GM04503 (cell line): ENCODE measurements at places on chromosomes 1 and 21.
A peak's percentile ranks its signal among the peaks of the same experiment; 100 is the strongest.

GRCh38 chr1:13514821-13515220 is 1.0 kb upstream of the LRRC38 start:
- DNase-seq: no peak

DNA sequence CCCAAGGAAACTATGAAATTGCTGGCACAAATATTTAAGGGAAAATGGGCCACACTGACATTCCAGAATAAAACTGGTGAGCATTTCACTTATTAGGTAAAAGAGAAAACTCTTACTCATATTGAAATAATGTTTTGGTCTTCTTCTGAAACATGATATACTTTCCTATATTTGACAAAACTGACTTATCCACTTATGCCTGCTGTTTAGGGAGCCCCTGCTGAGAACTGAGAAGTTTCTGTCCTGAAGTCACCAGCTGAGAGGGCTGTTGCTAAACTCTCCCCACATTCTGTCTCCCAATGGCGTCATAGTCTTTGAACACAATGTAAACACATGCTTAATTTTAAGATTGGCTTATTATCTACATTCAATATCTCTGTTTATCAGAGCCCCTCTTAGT is 46.8 kb upstream of the ZC3H11B start:
- no peak for DNase-seq

GRCh38 chr1:223110952-223111351 is 32.1 kb downstream of the TLR5 start:
- no peak for DNase-seq

DNA sequence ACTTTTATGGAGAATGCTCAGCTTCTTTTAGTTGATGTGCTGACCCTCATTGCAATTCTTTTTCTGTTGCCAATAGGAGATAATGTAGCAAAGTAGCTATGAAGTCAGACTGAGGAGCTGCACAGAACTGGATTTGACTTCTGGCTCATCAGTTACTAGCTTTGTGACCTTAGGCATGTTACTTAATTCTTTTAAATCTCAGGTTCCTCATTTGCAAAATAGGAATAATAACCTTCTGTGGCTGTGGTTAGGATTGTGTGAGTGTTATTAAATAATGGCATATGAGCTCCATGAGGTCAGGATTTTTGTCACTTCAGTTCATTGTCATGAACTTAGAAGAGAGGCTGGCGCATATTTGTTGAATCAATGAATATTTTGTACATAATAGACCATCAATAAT is 237.6 kb upstream of the SGIP1 start:
- no peak for DNase-seq

DNA sequence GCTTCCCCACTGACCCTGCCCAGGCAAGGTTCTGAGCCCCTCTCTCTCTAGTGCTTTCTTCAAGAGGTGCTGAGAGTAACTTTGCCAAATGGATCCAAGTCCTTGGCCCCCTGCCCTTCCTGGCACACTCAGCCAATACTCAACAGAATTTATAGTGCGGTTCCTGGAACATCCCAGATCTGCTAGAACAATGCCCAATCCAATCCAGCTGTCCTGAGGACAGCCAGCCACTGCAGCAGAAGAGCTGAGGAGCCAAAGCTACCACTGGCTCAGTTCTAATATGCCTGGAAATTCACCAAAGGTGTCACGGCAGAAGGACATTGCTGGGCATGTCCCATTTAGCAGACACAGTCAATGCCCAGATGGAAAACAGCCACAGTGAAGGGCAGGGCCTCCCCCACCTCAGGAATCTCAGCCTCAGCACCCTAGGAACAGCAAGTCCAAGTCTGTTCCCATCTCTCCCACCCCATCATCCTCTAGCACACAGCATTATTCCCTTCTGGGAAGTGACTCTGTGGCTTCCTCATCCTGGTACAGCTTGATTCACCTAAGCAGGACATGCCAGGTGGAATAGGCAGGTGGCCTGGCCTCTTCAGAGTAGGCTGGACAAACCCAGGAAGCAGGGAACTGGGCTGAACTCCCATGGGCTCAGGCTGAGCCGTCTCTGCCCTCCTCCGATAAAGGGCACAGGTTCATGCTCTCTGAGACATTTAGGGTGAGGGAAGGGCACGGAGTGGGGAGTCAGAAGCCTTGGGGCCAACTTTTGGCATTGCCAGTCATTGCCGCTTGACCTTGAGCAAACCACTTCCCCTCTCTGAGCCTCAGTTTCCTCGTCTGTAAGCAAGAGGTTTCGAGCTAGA is 24.6 kb downstream of the PMVK start:
- no peak for DNase-seq

DNA sequence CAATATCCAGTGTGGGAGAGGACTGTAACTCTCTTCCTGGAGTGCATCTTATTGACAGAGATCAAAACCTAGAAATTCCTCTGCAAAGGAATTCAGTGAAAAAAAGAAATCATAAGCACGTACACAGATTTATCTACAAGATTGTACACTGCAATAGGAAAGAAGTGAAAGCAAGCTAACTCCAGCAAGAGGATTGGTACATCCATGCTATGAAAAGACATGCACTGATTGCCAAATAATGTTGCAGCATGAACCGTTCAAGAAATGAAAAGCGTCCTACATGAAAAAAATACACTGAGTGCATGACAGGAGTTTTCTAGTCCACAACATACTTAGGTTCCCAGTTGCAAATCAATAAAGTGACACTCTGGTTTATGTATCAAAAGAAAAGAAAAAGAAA is 1.9 kb upstream of the MGST3 start:
- DNase-seq: no peak

DNA sequence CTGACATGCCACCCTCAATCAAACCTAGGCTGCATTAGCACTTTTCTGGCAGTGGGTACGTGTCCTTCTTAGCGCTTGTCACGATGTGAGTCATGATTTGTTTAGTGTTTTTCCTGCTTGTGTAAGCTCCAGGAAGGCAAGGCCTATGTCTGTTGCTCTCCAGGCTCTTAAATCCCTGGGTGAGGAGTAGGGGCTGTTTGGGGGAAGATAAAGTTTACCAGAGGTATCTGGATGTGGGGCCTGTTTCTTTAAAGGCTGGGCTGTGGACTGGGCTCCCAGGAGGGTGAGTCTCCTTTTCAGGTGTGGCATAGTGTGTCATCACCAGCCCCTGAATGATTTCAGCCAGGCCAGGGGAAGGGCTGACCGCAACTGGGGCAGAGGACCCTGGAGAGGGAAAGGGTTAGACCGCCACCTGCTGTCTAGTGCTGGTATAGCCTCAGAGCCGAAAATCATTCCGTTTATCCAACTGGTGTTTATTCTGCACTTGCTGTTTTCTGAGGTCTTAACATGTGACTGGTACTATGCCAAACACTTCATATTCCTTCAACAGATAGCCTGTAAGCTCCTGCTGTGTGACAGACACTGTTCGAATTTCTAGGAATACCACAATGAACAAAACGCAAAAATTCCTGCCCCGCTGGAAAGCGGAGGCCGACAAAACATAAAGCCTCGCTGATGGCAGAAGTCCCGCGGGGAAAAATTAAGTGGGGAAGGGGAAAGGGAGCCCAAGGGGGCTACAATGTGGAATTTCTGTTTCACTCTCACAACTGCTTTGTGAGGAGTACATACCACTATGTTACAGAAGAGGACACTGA is 9.7 kb downstream of the SERINC2 start:
- DNase-seq: peak; percentile 60

DNA sequence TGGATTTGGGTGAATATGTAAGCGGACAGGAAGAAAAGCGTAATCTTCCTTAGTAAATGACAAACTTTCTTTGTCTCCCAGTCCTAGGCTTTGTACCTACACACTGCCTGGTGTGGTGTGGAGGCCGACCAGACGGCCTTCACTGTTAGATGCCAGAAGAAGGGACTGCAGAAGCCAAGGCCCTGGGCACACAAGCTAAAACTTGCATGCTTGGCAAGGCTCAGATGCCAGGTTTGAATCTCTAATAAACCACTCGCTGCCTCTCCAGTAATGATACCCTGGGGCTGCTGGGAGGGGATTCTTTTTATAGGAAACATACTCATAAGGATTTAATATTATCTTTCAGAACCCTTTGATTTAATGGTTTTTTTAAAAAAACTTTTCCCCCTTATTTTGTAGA is 263.8 kb downstream of the PTPRC start:
- no peak for DNase-seq

GRCh38 chr1:94302497-94302896 is 65.1 kb upstream of the ARHGAP29 start:
- no peak for DNase-seq

DNA sequence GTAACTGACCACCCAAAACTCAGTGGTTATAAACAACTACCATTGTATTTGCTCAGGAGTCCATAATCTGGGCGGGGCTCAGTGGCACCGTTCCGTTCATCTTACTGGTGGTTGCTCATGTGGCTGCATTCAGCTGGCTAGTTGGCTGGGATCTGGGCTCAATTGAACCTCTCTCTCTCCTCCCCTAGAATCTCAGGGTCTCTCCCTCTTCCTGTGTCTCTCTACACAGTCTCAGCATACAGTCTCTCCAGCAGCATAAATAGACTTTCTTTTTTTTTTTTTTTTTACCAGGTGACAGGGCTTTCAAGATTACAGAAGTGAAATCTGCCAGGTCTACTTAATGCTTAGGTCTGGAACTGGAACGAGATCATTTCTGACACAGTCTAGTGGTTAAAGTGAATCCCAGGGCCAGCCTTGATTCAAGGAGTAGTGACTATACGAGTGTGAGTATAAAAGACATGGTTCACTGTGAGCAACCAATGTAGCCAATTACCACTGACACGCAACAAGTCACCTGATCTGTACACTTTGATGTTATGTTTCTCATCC is 193.7 kb upstream of the ESRRG start:
- DNase-seq: no peak

GRCh38 chr1:62593825-62594394 is 3.4 kb upstream of the ANGPTL3 start:
- DNase-seq: no peak

GRCh38 chr1:3292051-3292722 is 162.3 kb upstream of the ARHGEF16 start:
- no peak for DNase-seq

- no peak for DNase-seq
Measured at GRCh38 chr1:241518476-241519307, 863 bp downstream of the FH start.

DNA sequence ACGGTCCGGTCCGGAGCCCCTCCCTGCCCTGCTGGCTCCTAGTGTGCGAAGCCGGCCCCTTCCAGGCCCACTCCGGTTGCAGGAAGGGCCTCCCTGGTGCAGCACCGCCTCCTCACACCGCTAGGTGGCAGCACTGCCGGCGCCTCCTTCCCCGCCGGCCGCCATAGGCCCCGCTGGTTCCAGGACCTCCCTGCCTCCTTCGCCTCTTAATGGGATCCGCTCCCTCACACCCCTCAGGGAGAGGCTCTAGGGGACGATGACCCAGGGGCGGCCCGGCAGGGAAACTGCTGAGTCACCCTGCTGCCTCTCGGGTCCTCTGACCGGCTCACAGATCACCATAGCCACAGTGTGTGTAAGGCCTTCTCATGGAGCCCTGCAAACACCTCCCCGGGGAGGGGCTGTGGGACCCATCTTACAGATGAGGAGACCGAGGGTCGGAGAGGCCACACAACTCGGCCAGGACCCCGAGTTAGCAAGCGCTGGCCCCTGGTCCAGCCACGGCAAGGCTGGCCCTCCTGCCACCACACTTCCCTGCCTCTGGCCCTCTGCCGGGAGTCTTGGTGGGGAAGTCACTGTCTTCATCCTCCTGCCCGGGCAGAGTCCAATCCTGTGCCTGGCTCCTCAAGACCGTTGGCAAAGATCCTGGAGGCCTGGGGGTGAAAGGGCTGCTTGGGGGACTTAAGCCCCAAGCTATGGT is 1.6 kb upstream of the AJAP1 start:
- no peak for DNase-seq

GRCh38 chr1:14704846-14705245 is 106.4 kb downstream of the KAZN start:
- no peak for DNase-seq

GRCh38 chr1:108645564-108646184 is 15.2 kb downstream of the HENMT1 start:
- no peak for DNase-seq

GRCh38 chr1:17125756-17126237 is 6.5 kb upstream of the PADI2 start:
- no peak for DNase-seq

DNA sequence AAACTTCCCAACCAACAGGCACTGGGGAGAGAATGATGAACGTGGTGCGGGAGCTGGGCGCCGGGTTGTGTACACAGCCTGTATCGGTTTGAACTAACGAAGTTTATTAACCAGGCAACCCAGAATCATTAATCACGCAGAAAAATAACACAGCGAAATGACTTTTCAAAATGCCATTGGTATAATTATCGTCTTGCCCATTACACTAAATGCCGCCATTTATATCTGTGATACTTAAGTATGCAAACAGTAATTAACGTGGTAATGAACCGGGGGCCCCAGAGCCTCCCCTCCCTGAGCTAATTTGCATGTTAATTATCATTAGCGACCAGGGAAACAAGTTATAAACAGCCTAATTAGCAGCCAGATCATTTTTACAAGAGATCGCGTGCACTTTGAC is 5.1 kb upstream of the TTC34 start:
- no peak for DNase-seq
